ENCODE measurements at places on chromosomes 3 and 15.

DNA sequence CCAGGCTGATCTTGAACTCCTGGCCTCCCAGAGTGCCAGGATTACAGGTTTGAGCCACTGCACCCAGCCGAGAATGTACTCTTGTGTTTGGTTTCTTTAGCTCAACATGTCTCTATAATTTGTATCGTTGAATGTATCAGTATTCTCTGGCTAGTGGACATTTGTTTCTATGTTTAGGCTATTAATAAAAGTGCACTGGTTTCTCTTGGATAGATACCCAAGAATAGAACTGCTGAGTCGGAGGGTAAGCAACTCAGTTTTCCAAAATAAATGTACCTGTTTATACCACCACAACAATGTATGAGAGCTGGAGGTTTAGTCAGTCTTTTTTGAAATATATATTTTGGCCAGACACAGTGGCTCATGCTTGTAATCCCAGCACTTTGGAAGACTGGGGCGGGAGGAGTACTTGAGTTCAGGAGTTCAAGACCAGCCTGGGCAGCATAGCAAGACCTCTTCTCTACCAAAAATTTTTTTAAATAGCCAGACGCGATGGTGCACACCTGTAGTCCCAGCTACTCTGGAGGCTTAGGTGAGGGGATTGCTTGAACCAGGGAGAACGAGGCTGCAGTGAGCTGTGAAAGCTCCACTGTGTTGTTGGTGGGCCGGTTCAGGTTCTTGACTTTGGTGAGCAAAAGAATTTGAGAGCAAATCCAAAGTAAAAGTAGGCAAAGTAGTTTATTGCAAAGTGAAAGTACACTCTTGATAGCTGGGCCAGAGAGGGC, 7.7 kb upstream of the IVD start:
- DNase-seq = no peak

DNA sequence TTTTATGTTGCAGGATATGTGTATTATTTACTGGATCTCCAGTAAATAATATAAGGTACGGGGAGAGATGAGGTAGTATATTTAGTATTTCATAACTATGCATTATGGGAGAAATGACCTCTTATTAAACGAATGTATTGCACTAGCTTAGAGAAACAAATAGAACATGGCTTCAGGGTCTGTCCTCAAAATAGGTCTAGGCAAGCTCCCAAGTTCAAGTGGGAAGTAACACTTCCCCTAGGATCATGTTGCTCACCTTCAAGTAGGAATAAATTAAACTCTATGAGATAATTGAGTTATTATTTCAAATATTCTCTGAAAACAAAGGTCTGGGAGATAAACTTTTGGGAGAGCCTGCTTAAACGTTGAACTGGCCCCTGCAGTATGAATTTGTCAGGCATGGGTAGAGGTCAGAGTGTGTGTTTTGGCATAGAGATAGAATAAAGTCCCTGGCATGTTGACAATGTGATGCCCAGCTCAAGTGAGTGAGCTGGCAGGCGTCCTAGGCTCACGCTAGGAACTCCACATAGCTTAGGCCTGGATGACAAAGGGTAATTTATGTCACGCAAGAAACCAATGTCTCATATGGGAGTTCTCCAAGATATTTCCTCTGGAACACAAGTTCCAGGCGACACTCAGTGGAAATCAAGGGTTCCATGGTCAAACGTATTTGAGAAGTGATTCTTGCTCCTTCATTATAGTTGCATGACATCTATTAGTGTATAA, 236.8 kb downstream of the CACNA2D3 start:
- DNase-seq = no peak

DNA sequence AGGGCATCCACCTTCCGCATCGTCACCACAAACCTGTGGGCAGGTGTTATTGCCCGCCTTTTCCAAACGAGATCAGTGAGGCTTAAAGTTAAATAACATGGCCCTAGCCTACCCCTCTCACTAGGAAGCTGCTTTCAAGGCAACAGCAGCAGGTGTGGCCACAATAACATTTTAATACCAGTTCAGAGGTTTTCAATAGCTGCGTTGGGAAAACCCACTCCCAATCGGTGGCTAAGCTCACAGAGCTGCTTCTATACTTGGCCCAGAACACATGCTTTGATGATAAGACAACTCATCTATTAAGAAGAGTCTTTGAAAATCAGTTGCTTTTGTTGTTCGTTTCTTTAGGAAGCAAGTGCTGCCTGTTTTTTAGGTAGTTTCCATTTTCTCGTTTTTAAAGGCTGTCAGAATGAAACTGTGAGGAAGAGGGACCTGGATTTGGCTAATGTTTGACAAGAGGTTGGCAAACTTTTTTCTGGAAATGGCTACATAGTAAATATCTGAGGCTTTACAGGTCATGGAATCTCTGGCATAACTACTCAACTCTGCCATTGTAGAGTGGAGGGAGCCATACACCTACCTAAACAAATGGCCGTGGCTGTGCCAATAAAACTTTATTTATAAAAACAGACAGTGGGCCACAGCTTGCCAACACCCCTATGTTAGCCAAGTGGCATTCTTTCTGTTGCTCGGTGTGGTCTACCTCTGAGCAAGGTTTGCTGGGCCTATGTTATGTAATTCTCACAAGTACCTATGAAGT, 179.6 kb downstream of the FEZF2 start:
- no peak for DNase-seq

DNA sequence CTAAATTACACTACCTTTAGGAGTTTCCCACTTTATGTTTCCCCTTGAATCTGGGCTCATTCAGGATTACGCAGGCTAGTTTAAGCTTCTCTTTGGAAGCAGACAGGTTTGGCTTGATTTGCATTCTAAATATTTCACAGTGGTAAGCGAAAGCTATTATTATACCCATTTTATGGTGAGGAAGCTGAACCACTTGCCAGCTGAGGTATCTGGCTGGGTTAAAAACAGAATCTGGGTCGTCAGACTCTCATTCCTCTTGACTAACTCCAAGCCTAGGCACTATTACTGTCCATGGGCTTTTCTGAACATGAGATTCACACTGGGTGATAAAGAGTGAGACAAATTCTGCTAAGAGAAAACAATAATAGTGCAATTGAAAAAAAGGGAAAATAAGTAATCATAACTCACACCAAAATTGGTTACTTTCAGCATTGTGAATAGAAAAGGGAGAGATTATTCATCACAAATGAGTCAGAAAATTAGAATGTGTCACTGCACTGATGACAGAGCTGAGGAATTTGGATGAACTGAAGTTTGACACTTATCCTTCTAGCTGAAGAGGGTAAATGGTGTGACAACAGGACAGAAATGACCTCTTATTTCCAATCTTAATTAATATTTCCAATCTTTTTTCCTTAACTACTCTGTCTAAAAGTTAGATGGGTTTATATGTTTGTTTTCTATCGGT, 211.3 kb downstream of the TIGIT start:
- DNase-seq = no peak

DNA sequence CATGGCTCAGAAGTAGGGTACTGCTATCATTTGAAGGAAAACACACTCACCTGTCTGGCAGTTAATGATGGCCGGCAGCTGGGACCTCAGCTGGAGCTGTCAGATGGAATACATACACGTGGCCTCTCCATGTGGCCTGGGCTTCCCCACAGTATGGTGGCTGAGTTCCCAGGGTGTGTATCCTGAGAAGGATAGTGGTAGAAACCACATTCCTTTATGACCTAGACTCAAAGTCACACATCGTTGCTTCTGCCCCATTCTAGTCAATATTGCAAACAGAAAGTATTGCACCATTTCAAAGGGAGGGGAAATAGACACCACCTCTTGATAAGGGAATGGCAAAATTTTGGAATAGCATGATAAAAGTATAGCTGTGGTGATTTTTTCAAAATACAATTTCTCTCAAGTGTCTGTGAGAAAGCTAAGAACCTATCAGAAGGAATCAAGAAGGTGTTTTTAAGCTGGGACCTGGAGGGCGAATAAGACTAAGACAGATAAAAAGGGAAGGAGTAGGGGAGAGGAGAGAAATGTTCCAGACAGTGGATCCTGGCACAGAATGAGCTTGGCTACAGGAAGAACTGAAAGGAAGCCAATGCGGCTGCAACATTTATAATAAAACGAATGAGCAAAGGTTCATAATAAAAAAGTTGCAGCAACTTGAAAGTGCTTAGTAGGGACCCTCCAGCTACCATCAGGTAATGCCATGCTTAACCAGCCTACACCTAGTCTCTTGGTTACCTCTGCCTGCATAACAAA, 40.1 kb upstream of the GALNT15 start:
- no peak for DNase-seq

GRCh38 chr3:56339244-56339643, 129.0 kb downstream of the ERC2 start:
- no peak for DNase-seq

DNA sequence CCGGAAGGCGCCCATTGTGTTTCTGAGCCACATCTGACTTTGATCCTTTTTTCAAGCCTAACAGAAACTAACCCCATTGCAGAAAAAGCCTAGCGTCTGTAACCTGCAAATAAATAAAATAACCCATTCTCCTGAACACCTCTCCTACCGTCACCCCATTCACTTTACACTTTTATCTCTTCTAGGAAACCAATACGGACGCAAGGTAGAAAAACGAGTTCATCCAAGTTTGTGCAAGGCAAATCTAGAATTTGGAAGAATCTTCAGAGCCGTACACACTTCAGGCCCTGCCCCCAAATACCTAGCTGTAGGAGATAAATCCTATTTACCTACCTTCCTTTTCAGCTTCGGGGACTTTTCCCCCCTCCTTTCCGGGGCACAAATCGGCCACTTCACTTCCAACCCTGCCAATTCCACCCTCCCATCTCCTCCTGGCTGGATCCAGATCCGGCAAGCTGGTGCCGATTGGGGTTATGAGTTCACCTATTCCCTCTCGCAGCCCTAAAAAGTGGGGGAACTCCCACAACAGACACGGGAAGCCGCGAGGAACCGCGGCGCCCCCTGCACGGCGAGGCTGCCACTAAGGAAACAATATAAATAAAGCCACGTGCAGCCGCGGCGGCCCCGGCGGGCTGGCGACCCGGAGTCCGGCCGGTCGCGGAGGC, 987 bp downstream of the PRTG start:
- DNase-seq = peak; percentile 14

DNA sequence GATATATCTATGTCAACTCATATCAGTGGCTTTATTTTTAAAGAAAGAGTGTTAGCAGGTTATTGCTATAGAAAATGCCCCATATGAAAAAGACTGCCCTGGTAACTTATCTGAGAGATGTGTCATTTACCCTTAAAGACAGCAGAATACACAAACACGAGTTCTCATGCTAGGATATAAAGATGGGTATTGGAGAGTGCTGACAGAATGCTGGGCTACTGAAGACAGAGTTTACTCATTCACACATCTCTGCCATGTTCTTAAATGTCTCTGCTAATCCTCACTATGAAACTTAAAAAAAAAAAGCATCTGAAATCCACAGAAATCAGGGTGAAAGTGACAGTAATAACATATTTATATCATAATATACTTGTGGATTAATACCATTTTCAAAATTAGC, 126.7 kb downstream of the FOXP1 start:
- DNase-seq = no peak

Measured in activated T-cell treated with anti-CD3 and anti-CD28 coated beads for 48 hours (primary cell).